ENCODE measurements at places on chromosomes 12 and 14.

GRCh38 chr14:29616922-29617321 lies 310.7 kb downstream of the PRKD1 start:
- DNase-seq, result no peak

- no peak for DNase-seq
Measured at GRCh38 chr12:115385141-115385540, 701.2 kb upstream of the TBX3 start.

DNA sequence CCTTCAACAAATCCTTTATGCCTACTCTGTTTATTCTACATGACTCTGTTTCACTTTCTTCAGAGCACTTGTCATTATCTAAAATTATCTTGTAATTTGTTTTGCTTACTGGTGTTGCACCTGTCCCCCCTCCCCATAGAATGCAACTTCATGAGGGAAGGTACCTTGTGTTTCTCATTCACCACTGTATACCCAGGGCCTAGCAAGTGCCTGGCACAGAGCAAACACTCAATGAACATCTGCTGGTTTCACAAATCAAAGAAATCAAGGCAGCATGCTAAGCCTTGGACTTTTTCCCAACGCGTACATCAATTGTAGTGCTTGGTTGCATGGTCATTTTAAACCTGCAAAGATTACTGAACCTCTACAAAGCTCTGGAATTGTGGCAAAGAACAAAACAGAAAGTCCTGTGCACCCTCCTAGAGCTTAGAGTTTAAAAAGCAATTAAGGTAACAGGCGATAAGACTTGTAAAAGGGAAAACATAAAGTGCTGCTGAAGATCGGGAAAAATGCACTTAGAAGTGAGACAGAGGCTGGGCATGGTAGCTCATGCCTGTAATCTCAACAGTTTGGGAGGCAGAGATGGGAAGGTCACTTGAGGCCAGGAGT lies 479.1 kb downstream of the MED13L start:
- DNase-seq, result no peak

DNA sequence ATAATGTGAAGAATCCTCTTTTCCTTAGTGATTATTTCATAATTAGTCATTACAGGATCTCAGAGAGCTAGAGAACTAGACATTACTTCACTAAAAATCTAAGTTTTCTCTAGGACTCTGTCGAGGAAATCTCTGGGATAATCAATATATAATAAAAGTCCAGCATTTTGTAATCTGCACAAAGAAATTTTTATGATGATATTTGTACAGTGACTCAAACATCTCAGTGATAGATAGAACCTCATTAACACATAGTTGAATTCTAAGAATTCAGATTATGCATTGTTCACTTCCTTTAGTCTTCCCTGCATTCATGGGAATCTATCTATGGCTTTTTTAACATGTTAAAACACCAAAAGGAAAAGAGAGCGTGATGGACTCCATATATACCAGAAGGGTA lies 11.0 kb downstream of the ITPR2 start:
- no peak for DNase-seq

GRCh38 chr12:14701809-14702568 lies 5.6 kb upstream of the GUCY2C start:
- no peak for DNase-seq

DNA sequence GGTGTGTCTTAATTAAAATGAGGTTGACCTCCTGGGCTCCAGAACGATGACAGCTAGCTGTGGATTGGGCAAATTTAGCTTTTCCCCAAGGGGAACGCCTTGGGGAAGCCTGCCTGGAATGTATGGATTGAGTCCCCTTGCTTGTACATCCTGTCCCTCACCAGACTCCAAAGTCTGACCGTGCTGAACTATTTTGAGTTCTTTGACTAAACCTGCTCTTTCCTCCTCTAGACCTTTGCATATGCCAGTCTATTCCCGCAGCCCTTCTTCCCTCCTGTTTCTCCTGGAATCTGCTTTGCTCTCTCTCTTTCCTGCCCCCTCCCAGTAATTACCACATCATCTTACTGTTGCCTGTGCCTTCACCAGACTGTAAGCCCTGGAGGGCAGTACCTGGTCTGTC lies 11.5 kb upstream of the KDM2B start:
- DNase-seq, result no peak

DNA sequence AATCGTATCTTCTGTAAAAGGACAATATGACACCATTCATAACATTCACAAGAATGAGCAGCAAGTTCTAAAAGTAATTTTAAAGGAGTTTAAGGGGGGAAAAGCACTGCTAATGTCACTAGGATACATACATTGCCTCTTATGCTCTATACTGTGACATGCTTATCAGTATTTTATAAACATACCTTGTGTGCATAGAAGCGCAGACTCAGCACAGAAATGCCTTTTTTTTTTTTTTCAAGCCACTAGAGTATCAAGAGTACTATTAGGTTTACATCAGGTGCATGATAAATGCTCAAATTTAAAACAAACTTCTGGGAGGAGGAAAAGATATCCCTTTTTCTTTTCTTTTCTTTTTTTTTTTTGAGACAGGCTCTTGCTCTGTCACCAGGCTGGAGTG lies 13.6 kb upstream of the SMARCC2 start:
- no peak for DNase-seq

GRCh38 chr12:89072294-89073026 lies 279.8 kb downstream of the DUSP6 start:
- DNase-seq, result no peak

DNA sequence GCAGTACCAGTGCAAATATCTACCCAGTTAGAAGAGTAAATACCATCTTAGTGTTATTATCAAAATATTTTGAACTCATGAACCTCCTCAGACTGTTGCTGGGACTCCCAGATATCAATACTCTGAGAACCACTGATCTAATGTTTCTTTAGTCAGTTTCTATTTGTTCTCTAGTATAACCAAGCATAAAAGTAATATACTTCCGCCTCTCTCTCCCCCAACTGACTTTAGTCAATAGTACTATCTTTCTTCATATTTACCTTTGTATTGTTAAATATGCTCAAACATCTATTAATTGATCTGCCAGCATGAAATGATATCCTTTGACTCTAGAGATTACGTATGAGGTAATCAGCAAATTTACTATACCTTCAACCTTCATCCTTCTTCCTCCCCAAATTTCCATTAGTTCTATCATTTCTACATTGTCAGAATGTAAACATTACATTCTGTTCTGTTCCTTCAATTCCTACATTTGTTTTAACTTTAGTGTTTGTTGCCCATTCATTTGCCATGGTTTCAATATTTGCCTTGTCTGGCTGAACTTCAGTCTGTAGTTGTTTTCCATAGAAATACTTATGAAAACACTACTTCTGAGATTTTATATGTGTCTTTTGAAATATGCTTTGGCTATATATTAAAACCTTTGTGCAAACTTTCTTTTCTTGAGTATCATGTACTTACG lies 192.5 kb upstream of the PDE3A start:
- no peak for DNase-seq

DNA sequence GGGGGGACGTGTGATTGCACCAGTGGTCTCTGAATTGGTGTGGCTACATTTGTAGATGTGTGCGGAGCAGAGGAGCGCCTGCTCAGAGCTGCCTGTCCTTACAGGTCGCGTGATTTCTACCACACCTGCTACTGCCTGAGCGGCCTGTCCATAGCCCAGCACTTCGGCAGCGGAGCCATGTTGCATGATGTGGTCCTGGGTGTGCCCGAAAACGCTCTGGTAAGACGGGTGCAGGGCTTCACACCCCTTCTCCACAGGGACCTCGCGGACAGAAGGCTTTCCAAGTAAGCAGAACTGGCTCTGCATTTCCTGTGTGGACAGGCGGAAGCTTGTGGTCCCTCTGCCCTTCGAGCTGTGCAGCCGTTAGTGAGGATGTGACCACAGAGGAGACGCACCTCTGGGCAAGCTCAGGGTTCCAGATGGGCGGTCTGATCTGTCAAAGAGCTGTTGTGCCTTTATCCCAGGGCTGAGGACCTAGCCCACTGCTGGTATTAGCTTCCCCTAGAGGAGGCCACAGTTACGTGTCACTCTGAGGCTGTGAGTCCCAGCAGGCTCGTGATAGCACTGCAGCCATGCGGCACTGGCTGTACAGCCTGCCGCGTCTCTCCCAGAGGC lies 47.7 kb downstream of the MAX start:
- no peak for DNase-seq

GRCh38 chr14:63727231-63727735 lies 582 bp downstream of the SGPP1 start:
- DNase-seq, result peak; percentile 42

- no peak for DNase-seq
Measured at GRCh38 chr12:25186038-25186787, 8.7 kb downstream of the DNAI7 start.

DNA sequence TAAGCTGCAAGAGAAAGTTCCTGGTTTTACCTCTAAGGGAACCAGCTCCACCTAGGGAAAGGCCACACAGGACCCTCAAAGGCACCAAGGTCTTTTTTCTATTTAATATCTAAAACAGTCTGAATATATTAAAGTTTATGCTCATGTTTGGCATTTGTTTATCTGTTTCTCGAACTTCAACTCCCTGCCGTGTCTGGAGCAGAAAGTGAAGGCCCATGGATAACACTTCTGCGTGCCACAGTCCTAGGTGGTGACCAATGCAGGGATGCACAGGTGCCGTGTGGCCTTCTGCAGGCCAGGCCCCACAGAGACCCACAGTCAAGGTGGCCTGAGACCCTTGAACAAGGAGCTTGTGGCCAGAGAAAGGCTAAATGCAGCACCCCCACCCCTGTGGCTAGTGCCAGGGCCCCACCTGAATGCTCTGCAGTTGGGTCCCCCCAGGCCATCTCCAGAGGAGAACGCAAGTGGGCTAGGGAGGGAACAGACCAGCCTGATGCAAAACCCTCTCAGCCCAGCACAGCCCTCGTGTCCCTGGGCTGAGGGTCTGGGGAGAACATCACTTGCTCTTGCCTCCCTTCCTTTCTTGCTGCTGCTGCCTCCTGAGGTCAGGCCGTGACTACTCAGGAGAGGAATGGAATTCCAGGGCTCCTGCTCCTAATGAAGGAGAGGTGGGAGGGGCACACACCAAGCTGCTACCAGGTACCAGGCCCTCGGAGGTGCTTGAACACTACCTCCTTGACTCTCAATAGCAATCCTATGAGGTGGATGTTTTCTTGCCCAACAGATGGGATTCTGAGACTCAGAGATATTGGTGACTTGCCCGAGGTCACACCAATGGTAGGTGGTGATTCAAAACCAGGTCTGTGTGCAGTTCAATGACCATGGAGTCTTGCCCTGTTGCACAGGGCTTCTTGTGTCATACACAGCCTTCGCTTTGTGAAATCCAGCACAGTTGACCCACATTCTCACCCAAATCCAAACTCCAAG lies 45.4 kb downstream of the PSMA6 start:
- no peak for DNase-seq

Measured in activated naive CD4-positive, alpha-beta T cell treated with anti-CD3 and anti-CD28 coated beads, Interleukin-2, amount 10 ng/mL, durations not matched to agents 7 days and 5 days (primary cell).